Activated naive CD4-positive, alpha-beta T cell treated with anti-CD3 and anti-CD28 coated beads, Interleukin-2, amount 50 U/mL, for 72 hours (primary cell): ENCODE measurements at places on chromosomes 5 and 9. TPM values are rescaled to one million over a fixed set of nuclear protein-coding genes. Genes with fewer than 3 reads are reported as not detected.

DNA sequence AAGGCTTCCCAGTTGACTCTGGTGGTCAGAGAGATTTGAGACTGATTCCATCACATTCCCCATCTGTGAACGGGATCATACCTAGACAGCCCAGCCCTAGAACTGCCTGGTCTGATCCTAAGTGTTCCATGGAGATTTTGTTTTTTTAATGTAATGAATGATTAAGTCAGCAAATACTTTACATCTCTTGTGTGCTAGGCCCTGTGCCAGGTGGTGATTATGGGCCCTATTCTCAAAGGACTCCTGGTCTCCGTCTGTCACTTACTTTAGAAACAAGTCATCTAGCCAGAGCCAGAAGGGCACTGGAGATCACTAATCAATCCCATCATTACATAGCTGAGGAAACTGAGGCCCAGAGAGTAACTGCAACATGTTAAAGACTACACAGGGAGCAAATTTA is 1.1 kb upstream of the GPX3 start:
- no peak for DNase-seq

GRCh38 chr9:125329978-125330377 is 68.4 kb downstream of the GAPVD1 start:
- no peak for DNase-seq

The LCN6 gene
- not detected for total RNA-seq

The UNC13B gene
- 2.3 TPM for total RNA-seq

The ERGIC1 gene
- 52.9 TPM for total RNA-seq

The PTPA gene
- 93.1 TPM for total RNA-seq

The SPAG8 gene
- 1.0 TPM for total RNA-seq

The PPP1R26 gene
- 0.54 TPM for total RNA-seq

The IDNK gene
- total RNA-seq = 4.7 TPM
